ENCODE measurements at places on chromosomes 1 and 21. TPM values are rescaled to one million over a fixed set of nuclear protein-coding genes. Genes with fewer than 3 reads are reported as not detected.
A peak's percentile ranks its signal among the peaks of the same experiment; 100 is the strongest.

DNA sequence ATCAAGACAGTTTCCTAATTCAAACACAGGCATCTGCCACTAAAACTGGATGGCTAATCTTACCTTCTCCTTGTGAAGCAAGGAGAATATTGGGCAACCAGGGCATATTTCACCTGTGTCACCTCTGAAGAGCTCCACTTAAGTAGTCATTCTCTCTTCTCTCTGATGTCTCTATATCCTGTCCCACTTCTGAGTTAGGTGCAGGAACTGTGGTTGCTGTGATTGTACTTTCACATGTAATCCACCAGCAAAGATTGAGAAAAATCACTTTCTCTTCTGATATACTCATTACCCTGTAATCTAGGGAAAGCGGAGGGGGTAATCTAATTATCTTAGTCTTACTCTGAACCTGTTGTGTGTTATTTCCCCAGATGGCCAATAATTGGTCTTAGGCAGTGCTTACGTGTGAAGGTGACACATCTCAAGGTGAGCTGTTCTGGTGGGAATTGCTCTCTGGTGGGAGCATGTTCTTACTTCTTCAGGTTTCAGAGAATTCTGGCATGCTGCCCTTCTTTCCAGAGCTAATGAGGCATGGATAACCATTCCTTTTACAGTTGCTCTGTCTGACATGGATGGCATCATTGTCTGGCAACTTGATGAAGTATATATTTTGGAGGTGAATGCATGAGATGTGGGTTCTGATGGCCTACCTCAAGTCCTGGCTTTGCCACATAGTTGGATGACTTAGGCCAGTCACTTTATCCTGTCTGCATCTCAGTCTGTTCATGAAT lies 12.0 kb downstream of the XCL2 start:
- peaks cover 7% of the 10 kb centered on the region for H3K36me3 ChIP-seq
- H3K27ac ChIP-seq: peak overlapping the region; percentile 72
- no peak for DNase-seq
- H3K27me3 ChIP-seq: peaks cover 2% of the 10 kb centered on the region
- H3K4me3 ChIP-seq: peak overlapping the region; percentile 61
- peaks cover 54% of the 10 kb centered on the region for H3K4me1 ChIP-seq

GRCh38 chr1:6268415-6268814 lies 7.5 kb upstream of the GPR153 start:
- no peak for DNase-seq
- no peak overlapping the region for H3K4me3 ChIP-seq
- H3K27ac ChIP-seq: no peak overlapping the region
- no peaks in the 10 kb centered on the region for H3K27me3 ChIP-seq
- peaks cover 3% of the 10 kb centered on the region for H3K4me1 ChIP-seq

GRCh38 chr1:243315893-243316292 lies 60.1 kb downstream of the SDCCAG8 start:
- no peaks in the 10 kb centered on the region for H3K27me3 ChIP-seq
- H3K4me1 ChIP-seq: peaks cover 12% of the 10 kb centered on the region
- peaks cover 24% of the 10 kb centered on the region for H3K36me3 ChIP-seq
- H3K27ac ChIP-seq: no peak overlapping the region
- H3K4me3 ChIP-seq: no peak overlapping the region

- no peaks in the 10 kb centered on the region for H3K27me3 ChIP-seq
- peaks cover 16% of the 10 kb centered on the region for H3K4me1 ChIP-seq
- no peak overlapping the region for H3K27ac ChIP-seq
- H3K36me3 ChIP-seq: no peaks in the 10 kb centered on the region
Observed at GRCh38 chr1:234871710-234872271, 256.8 kb downstream of the TOMM20 start.

GRCh38 chr1:86470859-86471258 lies 2.1 kb downstream of the CLCA1 start:
- peaks cover 19% of the 10 kb centered on the region for H3K27me3 ChIP-seq
- no peak overlapping the region for H3K4me3 ChIP-seq
- H3K27ac ChIP-seq: no peak overlapping the region
- no peaks in the 10 kb centered on the region for H3K36me3 ChIP-seq

DNA sequence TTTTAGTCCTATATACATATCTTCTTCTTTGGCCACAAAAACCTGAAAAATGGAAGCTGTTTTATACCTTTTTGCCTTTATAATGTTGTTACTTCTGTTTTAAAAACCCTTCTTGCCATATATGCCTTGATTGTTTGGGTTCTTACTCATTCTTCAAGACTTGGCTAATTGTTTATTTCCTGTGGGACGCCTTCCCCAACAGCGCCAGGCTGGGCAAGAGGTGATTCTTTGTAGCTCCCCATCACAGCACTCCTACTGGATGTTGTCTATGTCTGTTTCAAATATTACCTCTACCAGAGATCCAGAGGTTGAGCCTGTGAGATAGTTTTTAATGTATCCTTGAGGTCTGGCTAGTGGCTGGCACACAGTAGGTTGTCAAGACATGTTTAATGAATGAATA lies 73.2 kb upstream of the CYP2J2 start:
- H3K27ac ChIP-seq: no peak overlapping the region
- no peaks in the 10 kb centered on the region for H3K36me3 ChIP-seq
- peaks cover 13% of the 10 kb centered on the region for H3K27me3 ChIP-seq
- no peak overlapping the region for H3K4me3 ChIP-seq
- H3K4me1 ChIP-seq: no peaks in the 10 kb centered on the region

- DNase-seq: peak; percentile 79
- H3K27me3 ChIP-seq: no peaks in the 10 kb centered on the region
- H3K4me1 ChIP-seq: peaks cover 46% of the 10 kb centered on the region
- peaks cover 14% of the 10 kb centered on the region for H3K36me3 ChIP-seq
Observed at GRCh38 chr1:206734499-206735142, 36.0 kb upstream of the IL19 start.

DNA sequence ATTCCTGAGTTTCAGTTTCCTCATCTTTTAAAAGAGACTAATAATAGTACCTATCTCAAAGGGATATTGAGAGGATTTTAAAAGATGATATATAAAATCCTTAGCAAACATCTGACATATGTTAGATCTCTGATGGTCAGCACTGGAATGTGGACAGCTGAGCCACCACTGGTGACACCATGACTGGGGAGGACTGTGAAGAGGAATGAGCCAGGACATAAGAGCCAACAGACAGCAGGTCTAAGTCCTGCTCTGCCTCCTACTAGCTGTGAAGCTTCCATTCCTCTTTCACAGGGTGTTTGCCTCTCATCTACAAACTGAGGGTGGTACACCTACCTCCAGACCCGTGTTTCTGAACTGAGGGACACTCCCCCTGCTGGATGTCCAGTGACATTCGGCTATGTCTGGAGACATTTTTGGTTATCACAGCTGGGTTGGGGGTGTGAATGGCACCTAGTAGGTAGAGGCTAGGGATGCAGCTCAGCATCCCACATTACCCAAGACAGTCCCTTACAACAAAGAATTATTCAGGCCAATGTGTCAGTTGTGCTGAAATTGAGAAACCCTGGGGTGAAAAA lies 109.1 kb upstream of the OLIG2 start:
- no peaks in the 10 kb centered on the region for H3K36me3 ChIP-seq
- no peak overlapping the region for H3K27ac ChIP-seq

- H3K36me3 ChIP-seq: no peaks in the 10 kb centered on the region
- peaks cover 2% of the 10 kb centered on the region for H3K4me1 ChIP-seq
Observed at GRCh38 chr21:17668479-17669140, 55.9 kb upstream of the BTG3 start.

DNA sequence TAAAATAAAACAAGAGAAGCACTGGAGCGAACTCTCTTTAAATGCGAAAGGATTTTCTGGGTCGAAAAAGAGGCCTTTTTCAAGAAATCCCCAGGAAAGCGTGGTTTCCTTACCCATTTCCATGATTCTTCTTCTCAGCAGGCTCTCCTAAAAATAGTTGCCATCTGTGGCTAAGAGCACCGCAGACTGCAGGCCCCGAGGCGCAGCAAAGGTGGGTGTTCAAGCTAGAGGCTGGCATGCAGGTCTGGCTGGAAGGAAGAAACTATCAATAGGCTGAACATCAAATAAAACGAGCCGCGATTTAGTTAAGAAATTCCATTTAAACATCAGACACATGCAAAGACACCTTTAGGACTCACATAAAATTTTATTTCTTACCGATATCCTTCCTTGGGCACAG lies 135.1 kb downstream of the ADAMTS1 start:
- H3K27ac ChIP-seq: no peak overlapping the region
- no peak for DNase-seq

DNA sequence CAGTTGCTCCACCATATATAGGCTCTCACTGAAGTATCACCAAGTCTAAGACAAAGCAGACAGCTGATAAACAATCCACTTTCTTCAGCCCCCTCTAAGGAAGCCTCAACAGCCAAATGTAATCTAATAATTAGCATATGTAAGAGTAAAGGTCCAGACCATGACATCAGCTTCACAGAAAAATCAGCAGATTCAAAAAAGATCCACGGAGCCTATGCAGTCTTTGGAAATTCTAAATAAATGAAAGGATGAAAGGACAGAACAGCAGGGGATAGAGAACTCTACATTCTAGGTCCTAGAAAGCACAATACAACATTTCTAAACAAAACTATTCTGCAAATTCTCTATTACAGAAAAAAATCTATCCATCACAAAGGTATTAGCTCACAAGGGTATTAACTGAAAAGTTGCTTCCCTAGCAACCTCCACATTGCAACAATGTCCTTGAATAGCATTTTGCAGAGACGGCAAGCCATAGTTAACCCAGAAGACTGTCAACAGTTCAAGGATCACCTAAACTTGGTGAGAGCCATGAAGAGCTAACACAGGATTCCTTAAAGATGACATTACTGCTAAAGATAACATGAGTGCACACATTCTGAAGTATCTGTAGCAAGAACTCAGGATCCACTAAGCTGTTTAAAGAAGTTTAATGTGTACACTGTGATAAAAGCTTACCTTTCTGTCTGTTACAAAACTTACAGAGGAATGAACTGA lies 74.3 kb downstream of the SIPA1L2 start:
- H3K36me3 ChIP-seq: no peaks in the 10 kb centered on the region
- H3K27ac ChIP-seq: no peak overlapping the region
- H3K4me3 ChIP-seq: no peak overlapping the region
- no peak for DNase-seq
- H3K4me1 ChIP-seq: no peaks in the 10 kb centered on the region

DNA sequence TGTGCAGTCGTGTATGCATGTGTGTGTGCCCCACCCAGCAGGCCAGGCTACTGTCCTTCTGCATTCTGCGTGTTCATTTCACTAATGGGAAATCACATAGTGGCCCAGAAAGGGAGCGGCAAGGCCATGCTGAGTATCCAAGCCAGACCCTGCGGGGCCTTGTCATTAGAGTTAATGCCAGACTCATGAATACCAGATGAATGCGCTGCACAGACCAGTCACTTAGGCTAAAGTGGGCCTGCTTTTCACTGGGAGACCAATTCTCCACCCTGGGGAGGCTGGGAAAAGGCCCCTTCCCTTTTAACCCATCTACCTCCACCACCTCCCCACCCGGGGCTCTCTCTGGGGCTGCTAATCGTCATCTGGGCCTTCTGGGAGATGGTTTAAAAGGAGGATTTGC lies 17.0 kb upstream of the GRIK3 start:
- no peak overlapping the region for H3K27ac ChIP-seq
- H3K36me3 ChIP-seq: no peaks in the 10 kb centered on the region
- no peak overlapping the region for H3K4me3 ChIP-seq
- H3K27me3 ChIP-seq: peaks cover 2% of the 10 kb centered on the region

DNA sequence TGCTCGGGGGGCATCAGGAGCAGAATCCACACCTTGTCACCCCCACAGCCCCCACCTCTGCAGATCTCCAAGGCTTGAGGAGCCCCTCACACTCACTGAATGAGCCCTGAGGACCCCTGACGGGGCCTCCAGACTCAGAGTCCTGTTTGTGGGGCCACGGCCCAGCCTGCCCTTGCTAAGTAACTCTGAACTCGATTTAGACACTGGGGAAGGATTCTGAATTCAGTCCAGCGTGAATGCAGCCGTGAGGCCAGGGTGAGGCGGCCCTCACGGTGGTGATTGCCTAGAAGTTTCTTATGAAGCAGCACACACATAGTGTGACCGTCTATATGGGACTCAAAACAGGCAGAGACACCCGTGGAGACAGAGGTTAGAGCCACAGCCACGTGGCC lies 58.9 kb upstream of the ADARB1 start:
- no peak overlapping the region for H3K27ac ChIP-seq
- DNase-seq: peak; percentile 21

DNA sequence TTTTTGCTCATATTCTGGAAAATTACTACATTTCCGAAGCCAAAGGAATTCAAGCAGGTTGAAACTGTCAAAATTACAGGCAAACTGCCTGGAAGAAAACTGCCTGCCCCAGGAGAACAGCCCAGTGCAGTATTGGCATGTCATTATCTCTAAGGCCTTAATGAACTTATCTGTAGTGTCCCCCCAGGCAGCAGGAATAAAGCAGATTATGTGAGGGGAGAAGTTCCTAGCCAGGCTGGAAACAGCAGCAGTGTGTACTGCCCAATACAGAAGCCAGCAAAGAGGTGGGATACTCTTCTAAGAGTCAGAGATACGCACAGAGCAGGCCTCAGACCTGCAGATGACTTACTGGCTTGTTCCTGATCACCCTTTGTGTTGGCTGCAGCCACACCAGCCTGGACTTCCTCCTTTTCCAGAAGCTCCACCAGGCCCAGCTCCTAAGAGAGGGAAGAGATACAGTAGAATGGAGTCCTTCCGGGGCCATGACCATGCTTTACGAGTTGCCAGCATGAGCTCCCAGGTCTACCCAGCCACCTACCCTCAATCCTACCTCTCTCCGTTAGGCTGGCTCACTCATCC lies 11.7 kb downstream of the IQGAP3 start:
- H3K4me1 ChIP-seq: no peaks in the 10 kb centered on the region
- H3K27ac ChIP-seq: no peak overlapping the region
- no peak for DNase-seq
- no peaks in the 10 kb centered on the region for H3K27me3 ChIP-seq
- peaks cover 47% of the 10 kb centered on the region for H3K36me3 ChIP-seq
- no peak overlapping the region for H3K4me3 ChIP-seq

DNA sequence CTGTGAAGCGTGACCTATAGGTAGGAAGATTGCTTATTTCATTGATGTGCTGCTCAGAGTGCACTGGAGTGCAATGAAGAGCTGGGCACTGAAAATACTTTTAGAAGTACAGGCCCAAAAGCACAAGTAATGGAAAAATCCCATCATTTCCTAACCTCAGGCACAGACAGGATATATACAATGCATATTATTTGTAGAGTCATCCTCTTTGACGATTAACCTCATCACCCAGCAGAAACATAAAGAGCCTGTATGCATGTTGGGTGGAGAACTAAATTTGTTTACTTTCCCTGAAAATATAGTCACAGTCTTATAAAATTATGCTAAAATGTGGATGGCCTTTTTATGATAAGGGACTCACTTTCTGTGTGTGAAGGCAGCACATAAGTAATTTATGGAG lies 98.1 kb downstream of the TNNI3K start:
- H3K4me3 ChIP-seq: no peak overlapping the region
- H3K4me1 ChIP-seq: no peaks in the 10 kb centered on the region
- no peak for DNase-seq
- H3K27me3 ChIP-seq: no peaks in the 10 kb centered on the region
- no peak overlapping the region for H3K27ac ChIP-seq
- H3K36me3 ChIP-seq: no peaks in the 10 kb centered on the region

- H3K27ac ChIP-seq: no peak overlapping the region
- DNase-seq: no peak
- no peak overlapping the region for H3K4me3 ChIP-seq
- peaks cover 2% of the 10 kb centered on the region for H3K27me3 ChIP-seq
Observed at GRCh38 chr1:30768159-30768829, 10.7 kb upstream of the LAPTM5 start.

GRCh38 chr1:228743405-228743804 lies 8.1 kb downstream of the RHOU start:
- H3K27ac ChIP-seq: no peak overlapping the region
- H3K27me3 ChIP-seq: peaks cover 3% of the 10 kb centered on the region
- H3K4me1 ChIP-seq: peaks cover 12% of the 10 kb centered on the region
- DNase-seq: no peak

- H3K4me1 ChIP-seq: no peaks in the 10 kb centered on the region
- no peaks in the 10 kb centered on the region for H3K36me3 ChIP-seq
- DNase-seq: no peak
- H3K27ac ChIP-seq: no peak overlapping the region
- H3K27me3 ChIP-seq: no peaks in the 10 kb centered on the region
Observed at GRCh38 chr1:76786222-76786621, 81.1 kb upstream of the ST6GALNAC5 start.

Gene ACTL8
- not detected for total RNA-seq

Gene TAS1R1
- total RNA-seq: not detected

Data from activated naive CD8-positive, alpha-beta T cell treated with anti-CD3 and anti-CD28 coated beads, Interleukin-2, amount 10 ng/mL, durations not matched to agents 7 days and 5 days (primary cell).